ENCODE measurements at places on chromosomes 4 and X.

- no peak for DNase-seq
Measured at GRCh38 chrX:133715715-133716114, 269.7 kb downstream of the GPC3 start.

DNA sequence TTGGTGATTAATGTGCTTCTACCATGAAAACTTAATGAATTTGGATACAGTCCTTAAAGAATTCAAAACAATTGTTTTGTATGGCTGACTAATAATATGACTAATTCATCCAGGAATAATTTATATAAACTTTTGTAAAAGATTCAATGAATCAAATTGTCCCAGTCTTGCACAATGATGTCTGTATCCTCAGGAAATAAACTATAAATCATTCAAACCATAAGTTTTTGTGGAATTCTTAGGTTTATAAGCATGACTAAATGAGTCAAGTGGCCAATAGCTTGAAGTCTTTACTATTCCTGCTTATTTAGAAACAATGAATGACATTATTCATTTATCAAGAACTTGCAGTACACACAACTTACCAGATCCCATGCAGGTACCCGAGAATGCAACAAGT is 935.0 kb upstream of the INTU start:
- no peak for DNase-seq

DNA sequence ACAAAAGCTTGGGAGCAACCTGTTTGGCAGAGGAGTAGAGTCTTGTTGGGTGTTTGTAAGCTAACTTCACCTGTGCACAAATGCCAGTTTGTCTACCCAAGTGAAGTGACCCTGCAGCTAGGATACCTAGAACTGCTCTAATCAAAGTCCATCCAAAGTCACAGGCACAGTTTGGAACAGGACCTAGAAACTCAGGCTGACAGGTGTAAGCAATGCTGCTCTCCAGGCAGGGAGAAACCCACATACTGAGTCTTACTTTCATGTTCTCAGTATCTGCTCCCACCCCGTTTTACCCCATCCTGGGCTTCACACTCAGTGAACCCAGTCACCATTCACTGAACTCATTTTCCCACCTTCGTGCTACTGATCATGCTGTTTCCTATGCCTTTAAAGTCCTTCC is 40.3 kb downstream of the MAML3 start:
- no peak for DNase-seq

GRCh38 chr4:42078184-42078801 is 74.2 kb downstream of the BEND4 start:
- no peak for DNase-seq

- DNase-seq, result no peak
Measured at GRCh38 chrX:110172215-110172614, 145.7 kb downstream of the AMMECR1 start.

DNA sequence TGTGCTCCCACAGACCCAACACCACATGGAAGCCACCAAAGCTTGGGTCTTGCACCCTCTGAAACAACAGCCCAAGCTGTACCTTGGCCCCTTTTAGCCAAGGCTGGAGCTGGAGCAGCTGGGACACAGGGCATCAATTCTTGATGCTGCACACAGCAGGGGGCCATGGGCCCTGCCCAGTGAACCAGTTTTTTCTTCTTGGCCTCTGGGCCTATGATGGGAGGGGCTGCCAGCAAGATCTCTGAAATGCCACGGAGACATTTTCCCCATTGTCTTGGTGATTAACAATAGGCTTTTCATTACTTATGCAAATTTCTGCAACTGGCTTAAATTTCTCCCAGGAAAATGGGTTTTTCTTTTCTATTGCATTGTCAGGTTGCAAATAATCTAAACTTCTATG is 49.0 kb downstream of the SPANXA2 start:
- DNase-seq, result no peak

DNA sequence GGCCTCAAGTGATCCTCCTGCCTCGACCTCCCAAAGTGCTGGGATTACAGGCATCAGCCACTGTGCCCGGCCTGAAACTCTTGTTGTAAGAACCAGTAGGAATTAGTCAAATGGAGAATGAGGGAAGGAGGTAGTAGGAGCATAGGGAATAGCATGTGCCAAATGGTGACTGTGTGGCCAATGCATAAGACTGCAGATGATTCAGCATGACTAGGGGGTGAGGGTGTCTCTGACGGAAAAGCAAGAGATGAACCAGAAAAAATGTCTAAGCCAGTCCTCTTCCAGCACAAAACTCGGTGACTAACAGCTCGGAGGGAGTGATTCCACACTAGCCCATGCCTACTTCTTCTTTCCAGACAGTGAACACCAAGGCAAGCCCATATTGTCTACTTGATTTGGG is 58.2 kb upstream of the DUSP21 start:
- DNase-seq, result no peak

DNA sequence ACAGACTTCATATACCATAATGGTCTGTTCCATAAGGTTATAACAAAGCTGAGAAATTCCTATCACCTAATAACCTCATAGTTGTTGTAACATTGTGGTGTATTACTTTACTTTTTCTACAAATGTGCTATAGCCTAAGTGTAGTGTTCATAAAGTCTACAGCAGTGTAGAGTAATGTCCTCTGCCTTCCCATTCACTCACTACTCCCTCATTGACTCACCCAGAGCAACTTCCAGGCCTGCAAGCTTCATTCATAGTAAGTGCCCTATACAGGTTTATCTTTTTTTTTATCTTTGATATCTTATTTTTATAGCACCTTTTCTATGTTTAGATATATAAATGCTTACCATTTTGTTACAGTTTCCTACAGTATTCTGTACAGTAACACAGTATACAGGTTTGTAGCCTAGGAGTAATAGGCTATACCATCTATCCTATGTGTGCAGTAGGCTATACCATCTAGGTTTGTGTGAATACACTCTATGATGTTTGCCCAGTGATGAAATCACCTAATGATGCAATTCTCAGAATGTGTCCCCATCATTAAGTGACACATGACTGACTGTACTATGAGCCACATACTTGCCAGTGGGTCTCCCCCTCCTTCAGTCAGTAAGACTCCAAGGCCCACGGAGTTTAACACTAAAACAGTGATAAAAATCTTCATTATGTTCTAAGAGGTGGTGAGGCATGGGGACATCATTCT is 299.9 kb downstream of the UNC5C start:
- DNase-seq, result no peak

- no peak for DNase-seq
Measured at GRCh38 chrX:5314148-5314547, 914.5 kb downstream of the NLGN4X start.

DNA sequence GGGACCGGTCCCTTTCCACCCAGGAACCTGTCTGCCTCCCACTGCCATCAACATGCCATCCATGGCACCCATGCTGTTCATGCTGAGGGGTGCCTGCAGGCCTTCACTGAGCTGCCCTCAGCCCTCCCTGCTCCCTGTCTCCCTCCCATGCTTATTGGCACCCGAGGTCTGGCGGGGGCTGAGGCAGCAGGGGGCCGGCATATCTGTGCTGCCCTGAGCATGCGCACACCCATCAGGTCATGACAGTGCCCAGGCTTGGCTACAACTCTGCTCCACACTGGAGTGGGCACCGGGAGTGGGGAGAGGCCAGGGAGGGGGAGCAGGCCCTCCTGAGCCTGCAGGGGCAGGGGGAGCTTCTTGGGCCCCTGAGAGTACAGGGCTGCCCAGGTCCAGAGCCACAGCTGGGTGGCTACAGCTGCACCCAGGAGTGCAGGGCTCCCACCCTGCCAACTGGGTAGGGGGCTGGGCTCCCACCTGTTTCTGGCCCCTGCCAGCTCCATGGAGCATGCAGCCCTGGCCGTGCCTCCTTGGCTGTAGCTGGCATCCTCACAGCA is 395.8 kb upstream of the DMD start:
- no peak for DNase-seq

DNA sequence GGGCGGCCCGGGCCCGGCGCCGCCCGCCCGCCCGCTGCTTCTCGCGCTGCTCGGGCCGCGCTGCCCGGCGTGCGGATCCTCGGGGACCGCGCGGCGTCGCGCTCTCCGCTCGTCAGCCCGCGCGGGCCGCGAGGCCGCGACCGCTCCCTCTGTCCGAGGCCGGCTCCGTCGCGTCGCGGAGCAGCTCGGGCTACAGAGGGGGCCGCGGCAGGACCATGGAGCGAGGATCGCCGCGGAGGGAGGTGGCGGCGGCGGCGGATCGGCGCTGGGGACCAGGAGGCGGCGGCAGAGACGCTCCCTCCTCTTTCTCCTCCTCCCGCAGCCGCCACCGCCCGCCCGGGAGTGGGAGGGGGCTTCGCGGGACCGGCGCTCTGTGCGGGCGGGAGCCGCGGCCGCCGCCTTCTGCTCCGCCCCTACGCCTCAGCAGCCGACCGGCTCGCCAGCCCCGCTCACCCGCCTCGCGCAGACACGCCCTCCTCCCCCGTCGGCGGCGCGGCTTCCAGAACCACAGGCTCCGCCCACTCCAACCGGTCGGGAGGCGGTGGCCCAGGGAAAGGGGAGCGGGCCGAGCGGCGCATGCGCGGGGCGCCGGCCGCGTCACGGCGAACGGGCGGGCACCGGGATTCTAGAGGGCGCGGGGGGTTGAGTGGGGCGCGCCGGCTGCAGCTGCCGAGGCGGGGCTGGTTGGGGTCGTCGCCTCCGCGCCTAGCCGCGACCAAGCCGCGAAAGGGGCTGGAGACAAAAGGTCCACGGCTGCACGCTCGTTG is at the start of gene CASK:
Gene CASK (minus strand): TSS at position 344 of the 767 bp plus-strand sequence. CDS start 566 bp downstream, outside the sequence.
- peak; percentile 84 for DNase-seq

GRCh38 chr4:123674762-123675465 is 278.3 kb downstream of the SPRY1 start:
- no peak for DNase-seq

DNA sequence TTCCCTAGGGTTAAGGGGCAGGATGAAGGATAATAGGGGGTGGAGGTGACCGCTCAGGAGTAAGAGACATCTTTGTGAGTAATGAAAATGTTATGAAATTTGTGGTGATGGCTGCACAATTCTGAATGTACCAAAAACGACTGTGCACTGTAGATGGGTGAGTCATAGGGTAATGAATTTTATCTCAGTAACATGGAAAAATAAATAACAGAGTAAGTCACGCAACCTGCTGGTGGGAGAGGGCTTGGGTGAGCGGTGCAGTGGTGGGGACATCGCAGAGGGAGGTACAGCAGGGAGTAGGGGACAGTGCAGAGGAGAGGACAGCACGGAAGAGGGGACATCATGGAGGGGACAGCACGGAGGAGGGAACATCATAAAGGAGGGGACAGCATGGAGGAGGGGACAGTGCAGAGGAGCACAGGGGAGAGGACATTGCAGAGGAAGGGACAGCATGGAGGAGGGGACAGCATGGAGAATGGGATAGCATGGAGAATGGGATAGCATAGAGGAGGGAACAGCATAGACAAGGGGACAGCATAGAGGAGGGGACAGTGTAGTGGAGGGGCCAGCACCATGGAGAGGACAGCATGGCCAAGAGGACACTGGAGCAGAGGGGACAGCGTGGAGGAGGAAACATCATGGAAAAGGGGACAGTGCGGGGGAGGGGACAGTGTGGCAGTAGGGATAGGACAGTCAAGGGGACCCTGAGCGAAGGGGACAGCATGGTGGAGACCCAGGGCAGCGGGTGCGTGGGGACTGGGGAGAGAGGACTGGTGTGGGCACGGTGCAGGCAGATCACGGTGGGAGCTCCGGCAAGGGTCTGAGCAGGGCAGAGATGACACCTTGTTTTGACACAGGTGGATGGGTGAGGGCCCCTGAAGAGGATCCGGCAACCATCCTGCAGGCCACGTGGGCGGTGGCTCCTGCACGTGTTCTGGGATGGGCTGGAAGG is 68.5 kb upstream of the MXD4 start:
- no peak for DNase-seq

DNA sequence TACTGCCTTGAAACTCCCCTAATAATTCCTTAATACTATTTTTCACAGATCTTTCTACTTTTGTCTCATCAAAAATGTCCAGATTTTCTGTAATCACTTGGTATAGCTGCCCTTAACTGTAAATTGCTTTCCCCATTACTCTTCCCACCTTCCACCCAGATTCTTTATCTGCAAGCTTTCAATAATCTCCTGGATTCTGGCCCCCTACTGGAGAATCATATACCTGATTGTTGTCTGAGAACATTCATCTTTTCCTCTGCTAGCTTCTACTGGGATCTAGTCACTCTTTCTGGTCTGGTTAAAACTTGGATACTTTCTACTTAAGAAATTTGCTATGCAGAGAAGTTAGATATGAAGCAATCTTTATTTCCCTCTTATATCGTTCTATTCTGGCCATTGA is 552.6 kb downstream of the PCDH19 start:
- DNase-seq, result no peak

- no peak for DNase-seq
Measured at GRCh38 chr4:105936901-105937300, 41.6 kb downstream of the NPNT start.

GRCh38 chr4:139223682-139224317 is 46.8 kb upstream of the ELF2 start:
- no peak for DNase-seq

DNA sequence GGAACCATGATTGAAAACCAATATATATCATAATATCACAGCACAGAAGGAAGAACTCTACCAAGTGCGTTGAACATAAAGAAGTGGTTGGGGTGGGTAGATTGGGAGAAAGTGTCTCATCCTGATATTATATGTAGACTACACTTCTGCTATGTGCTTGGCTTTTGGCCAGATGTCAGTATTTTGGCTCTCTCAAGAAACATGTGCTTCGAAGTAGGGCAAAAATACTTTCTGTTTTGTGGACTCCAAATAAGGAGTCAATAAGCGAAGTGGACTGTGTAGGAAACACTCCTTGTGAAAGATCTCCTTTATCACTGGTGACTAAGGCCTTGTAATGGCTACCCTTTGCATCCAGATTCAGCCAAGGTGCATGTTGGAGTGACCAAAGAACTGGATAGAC is 7.8 kb upstream of the HPSE start:
- no peak for DNase-seq

GRCh38 chr4:48225368-48226141 is 44.1 kb downstream of the TEC start:
- no peak for DNase-seq

- DNase-seq, result no peak
Measured at GRCh38 chrX:118530219-118530911, 34.8 kb downstream of the DOCK11 start.

DNA sequence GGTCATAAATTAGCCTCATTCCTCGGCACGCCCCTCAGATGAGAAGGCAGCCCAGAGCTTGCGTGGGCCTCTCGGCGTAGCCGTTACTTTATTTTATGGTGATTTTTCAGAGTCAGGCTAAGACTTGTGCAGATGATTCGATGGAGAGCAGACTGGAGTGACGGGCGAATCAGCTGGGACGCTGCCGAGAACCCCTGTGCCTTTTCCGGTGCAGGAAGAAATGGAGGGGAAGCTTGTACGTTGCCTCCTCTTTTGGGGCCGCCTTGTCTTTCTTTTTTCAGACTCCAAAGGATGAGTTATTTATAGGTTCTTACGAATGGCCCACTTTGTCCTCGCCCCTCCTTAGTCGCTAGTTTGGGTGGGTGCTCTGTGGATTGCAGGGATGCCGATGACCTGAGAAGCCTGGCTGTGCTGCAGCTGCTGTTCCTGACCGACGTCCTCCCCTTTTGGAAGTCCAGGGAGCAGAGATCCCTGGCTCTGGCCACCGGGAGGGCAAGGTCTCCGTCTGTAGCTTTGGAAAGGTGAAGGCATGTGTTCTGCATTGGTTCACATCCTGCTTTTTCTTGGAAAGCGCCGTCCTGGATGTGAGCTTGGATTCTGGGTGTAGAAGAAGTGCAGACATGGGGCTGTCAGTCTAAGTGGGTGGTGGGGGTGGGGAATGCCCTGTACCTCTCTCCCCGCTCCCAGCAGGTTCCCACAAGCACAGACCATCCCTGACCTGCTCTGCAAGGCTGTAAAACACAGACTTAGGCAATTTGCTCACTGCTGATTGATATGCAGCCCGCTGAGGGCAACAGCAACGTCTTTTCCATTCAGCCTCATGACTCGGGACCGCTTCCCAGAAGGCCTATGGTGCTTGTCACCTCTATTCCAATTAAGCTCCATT is 9.3 kb downstream of the SORCS2 start:
- no peak for DNase-seq

All from stimulated activated CD4-positive, alpha-beta T cell treated with anti-CD3 and anti-CD28 coated beads, Interleukin-1b, Interleukin-23, amount 100 ng/mL, for 1 hour (primary cell).